ENCODE measurements at places on chromosomes 5 and 9. TPM values are rescaled to one million over a fixed set of nuclear protein-coding genes. Genes with fewer than 3 reads are reported as not detected.

The SOX30 gene
- polyA plus RNA-seq, result not detected

GRCh38 chr9:130447193-130447816 is 2.5 kb downstream of the ASS1 start:
- DNase-seq, result no peak

The B4GALT7 gene
- polyA plus RNA-seq, result 80.5 TPM

DNA sequence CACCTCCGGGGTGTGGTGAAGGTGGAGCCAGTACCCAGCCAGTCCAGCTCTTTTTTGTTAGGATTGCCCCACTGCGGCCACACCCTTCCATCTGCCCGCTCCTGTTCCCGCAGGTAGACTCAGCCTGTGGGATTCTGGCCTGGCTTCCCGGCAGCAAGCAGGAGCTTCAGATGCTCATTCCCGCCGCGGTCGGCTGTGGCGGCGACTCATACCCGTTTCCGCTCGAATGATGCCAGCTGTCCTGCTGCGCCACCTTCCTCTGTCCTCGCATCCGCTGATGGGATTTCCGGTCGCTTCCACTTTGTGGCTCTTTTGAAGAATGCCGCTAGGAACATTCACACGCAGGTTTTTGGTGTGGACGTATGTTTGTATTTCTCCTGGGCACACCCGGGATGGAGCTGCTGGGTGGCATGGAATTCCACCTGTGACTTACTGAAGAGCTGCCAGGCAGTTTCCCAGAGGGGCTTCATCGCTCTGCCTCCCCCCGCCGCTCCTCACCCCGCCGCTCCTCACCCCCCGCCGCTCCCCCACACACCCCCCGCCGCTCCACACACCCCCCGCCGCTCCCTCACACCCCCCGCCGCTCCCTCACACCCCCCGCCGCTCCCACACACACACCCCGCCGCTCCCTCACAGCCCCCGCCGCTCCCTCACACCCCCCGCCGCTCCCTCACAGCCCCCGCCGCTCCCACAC is 60.3 kb downstream of the TENT4A start:
- no peak for DNase-seq

The PRDM9 gene
- not detected for polyA plus RNA-seq

The CDH18 gene
- 0.24 TPM for polyA plus RNA-seq

DNA sequence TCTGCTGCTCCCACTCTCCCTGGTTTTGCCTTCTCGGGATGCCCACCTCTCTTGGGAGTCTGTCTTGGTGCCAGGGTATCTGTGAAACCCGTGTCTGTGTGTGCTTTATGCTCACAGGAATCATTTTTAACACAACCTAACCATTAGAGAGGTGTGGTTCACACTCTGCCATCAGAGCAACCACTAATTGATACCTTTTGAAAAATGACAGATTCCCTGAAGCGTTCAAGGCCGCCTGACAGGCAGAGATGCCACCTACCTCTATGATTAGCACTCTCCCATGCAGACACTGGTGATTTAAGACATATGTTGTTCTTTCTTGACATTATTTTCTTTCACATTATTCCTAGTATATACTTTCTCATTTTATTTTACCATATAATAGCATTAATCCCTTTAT is 207.3 kb upstream of the SGCD start:
- no peak for DNase-seq

- no peak for DNase-seq
Measured at GRCh38 chr9:21333226-21333625, 2.0 kb downstream of the KLHL9 start.

The SPATA31D4 gene
- polyA plus RNA-seq, result not detected

DNA sequence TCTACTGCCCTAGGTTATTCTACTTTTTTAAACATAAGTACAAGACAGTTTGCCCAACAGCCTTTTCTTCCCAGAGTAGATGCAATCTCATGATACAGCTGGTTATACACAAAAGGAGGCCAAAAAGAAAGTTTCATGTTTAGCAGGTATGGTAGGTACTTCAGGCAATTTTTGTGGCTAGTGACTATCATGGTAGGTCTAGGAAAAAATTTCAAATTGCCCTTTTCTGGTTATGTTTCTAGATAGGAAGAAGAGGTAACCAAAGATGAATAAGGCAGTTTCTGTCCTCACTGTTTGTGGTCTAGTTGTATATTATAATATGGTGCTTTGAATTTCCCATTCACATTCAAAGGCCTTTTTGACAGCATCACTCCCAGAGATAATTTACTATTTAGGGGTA is 19.7 kb downstream of the MEGF9 start:
- no peak for DNase-seq

DNA sequence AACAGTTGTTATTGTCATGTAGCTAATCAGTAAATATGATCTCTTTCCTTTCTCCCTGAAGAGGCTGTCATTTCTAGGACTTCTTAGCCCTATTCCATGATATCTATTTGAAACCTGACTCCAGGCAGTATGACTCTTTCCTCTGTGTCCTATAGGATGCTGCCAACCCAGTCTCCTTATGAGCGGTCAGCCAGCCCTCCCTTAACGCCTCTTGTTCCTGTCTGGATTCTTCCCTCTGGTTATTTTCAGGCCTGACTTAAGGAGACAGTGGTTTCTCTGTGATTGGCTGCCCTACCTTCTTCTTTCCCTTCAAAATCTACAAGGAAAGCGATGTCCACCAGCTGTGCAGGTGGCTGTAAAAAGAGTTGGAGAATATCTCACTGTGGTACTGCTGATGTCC is 19.4 kb upstream of the C5orf63 start:
- peak; percentile 82 for DNase-seq

Measured in IMR-90 (cell line).